ENCODE measurements at places on chromosomes 2 and 18. TPM values are rescaled to one million over a fixed set of nuclear protein-coding genes. Genes with fewer than 3 reads are reported as not detected.
A peak's percentile ranks its signal among the peaks of the same experiment; 100 is the strongest.

ASAP2 gene
- not detected for total RNA-seq

KLHL30 gene
- total RNA-seq, result not detected

OBSL1 gene
- 0.45 TPM for total RNA-seq

DNA sequence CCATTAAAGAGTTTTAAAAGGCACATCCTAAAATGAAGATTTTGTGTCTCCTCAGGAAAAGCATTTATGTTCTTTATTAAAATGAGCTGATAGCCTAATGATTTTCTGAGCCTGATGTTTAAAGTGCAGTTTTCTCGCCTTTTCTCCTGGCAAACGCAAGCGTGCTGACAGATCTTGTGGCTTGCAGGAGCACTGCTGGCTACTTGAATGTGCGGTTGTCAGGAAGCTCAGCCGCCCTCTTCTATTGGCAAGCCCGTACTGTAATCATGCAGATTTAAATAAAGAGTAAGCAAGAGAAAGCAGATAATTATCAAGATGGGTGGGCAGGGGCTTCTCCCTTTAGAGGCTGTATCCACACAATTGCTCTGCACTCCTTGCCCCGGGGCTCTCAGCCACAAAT, 139.5 kb upstream of the SPHKAP start:
- DNase-seq, result no peak

DNA sequence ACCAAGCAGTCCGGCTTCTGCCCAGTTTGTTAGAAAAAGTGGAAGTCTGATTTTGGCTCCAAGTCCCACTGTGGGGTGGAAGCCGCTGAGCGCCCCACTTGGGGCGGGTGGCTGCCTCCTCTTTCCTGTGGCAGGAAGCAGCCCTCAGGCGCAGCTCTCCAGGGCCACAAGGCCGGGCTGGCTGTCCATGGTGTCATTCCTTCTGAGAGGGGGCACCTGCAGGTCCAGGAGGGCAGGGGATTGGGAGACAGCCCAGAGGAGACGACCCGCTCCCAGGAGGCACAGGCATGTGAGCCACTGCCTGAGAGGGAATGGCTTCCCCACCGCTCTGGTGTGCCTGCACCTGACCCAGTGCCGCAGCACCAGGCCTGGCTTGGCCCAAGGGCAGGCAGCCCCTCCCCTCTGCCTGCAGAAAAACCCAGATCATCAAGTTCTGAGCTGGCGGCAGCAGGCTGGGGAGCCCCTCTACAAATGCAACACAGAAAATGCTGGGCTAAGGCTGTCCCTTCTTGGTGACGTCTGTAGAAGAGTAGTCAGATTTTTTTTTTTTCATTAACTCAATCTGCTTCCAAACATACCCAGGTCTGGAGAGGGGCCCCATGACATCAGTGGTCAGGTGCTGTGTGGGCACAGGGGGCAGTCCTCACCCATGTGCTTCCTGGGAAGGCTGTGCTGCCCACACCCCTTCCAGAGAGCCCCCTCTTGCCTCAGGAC, 38.4 kb downstream of the HS6ST1 start:
- peak; percentile 23 for DNase-seq

GRCh38 chr2:74851191-74851566, 17.3 kb downstream of the HK2 start:
- no peak for DNase-seq

All from activated CD8-positive, alpha-beta T cell treated with anti-CD3 and anti-CD28 coated beads, Interleukin-2, amount 10 ng/mL, durations not matched to agents 7 days and 5 days (primary cell).